IMR-90 (cell line): ENCODE measurements at places on chromosomes 11 and 22. TPM values are rescaled to one million over a fixed set of nuclear protein-coding genes. Genes with fewer than 3 reads are reported as not detected.

OLFML1 gene
- total RNA-seq = 0.18 and 0.28 TPM in 2 replicates

RPS3 gene
- 2,360 and 3,444 TPM in 2 replicates for total RNA-seq

SMIM38 gene
- total RNA-seq = under 0.01 and 0.28 TPM in 2 replicates

SCN3B gene
- under 0.01 TPM in 2 replicates for total RNA-seq

KRTAP5-7 gene
- not detected in 2 replicates for total RNA-seq

OR10A2 gene
- total RNA-seq = not detected in 2 replicates

CELSR1 gene
- total RNA-seq = 0.36 and 0.56 TPM in 2 replicates

TEX12 gene
- total RNA-seq = not detected in 2 replicates

TRIM51 gene
- total RNA-seq = not detected in 2 replicates

DNA sequence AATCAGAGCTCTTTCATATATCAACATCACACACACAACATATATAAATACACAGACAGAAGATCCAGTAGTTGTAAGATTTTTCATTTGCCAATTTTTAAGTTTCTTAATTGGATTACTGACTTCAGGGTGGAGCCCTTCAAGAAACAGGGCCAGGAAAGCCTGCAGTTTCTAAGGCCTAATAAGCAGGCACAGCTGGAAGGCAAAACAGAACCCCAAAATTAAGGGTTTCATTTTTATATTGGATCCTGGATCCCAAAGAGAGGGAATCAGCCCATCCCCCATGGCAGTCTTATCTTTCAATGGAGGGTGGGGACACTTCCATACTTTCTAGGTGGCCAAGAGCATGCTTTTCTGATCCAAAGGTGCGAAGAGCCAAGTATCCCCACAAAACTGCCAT is 4.7 kb upstream of the C1QTNF6 start:
- DNase-seq = no peak

- DNase-seq = no peak
Measured at GRCh38 chr11:102158164-102158735, 48.0 kb downstream of the YAP1 start.

DNA sequence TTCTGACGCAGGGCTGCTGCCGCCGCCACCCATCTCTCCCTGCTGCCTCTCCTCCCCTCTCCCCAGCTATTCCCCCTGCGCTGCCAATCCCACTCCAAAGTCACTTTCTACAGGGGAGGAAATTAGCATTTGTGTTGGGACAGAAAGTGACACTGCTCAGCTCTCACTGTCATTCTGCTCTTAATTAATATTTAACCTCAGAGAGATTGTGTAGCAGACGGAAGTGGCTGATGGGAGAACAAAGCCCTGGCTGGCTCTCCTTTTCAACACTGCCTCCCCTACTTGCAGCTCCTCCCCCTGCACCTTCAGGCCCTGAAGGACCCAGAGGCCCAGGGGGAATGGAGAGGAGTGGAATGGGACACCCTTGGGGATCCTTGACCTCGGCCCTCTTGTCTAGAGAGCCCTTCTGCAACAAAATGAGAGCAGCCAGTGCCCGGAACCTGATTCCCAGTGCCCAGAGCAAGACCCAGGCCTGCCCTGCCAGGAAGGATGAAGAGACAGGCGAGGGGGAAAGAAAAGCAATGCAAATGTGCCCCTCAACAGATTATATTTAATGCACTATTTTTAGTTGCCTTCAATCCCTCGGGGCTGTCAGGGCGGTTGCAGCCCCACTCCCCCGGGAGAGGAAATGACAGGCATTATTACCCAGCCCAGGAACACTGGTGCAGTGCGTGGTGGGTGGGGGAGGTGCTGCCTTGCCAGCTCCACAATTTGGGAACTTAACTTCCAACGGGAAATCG is 14.6 kb upstream of the NRGN start:
- no peak for DNase-seq

- peak; percentile 43 for DNase-seq
Measured at GRCh38 chr11:40314327-40314726, 1145.1 kb downstream of the LRRC4C start.

DNA sequence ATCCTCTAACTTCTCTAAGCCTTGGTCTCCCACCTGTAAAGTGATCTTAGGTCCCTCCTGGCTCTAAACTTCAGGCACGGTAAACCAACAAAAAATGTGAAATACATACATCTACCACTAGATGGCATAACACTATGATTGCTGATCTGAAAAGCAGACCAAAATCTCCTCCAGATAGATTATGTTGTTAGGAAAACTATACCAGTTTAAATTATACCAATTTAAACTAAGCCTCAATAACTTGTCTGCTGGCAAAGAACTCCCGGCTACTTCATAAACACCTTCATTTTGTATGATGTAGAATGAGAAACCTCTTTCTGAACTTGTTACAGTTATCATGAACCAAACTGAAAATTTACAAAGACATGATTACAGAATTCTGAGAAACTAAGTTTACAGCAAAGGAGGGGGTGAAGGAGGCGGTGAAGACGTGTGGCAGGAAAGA is 85.9 kb downstream of the SBF2 start:
- DNase-seq = peak; percentile 64

- no peak for DNase-seq
Measured at GRCh38 chr11:12091956-12092558, 18.3 kb upstream of the MICAL2 start.

DNA sequence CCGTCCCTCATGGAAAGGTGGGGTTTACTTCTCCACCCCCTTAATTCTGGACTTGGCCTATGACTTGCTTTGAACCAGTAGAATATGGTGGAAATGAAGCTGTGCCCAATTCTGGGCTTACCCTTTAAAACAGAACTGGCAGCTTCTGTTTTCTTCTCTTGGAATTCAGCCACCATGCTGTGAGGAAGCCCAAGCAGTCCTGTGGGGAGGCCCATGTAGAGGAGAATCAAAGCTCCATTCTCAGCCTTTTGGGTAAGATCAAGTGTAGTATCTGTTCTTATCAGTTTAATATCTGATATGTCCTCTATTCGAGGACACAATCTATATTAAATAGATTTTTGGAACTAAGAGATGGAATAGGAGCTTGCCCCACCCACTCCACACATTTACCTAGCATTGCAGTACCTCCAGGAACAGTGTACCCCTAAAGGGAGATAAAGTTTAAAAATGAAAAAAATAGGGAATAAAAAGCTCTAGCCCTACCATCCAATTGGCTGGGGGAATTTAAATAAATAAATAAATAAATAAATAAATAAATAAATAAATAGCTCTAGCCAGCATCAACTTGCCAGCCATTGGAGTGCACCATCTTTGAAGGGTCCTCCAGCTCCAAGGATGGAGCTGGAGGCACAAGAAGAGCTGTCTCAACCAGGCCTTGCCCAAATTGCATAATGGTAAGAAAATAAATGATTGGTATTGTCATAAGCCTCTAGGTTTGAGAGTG is 13.2 kb upstream of the SYVN1 start:
- no peak for DNase-seq

- DNase-seq = no peak
Measured at GRCh38 chr11:114522818-114523217, 36.9 kb downstream of the NXPE1 start.

- no peak for DNase-seq
Measured at GRCh38 chr11:113103932-113104690, 142.9 kb downstream of the NCAM1 start.

DNA sequence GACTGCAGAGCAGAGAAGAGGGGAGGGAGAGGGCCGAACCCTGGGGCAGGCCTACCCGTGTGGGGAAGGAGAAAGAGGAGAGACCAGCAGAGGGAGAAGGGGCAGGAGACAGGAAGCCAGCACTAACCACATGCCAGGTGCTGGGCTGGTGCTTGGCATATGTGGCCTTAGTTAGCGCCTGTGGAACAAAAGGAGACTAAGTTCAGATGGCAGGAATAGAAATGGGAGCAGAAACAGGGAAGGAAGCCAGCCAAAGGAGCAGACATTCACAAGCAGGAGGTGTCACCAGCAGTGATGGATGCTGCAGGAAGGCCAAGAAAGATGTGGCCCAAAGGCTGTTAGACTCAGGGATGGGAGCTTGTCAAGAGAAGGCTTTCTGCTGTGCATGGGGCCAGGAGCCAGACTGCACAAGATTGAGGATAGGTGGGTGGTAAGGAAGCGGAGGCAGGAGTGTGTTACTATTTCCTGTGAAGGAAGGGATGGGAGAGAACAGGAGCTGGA is 26.7 kb downstream of the TREH start:
- no peak for DNase-seq

- no peak for DNase-seq
Measured at GRCh38 chr22:47564651-47565434, 802.4 kb downstream of the TBC1D22A start.

GRCh38 chr22:37442537-37442936 is 15.3 kb upstream of the ELFN2 start:
- DNase-seq = peak; percentile 45

DNA sequence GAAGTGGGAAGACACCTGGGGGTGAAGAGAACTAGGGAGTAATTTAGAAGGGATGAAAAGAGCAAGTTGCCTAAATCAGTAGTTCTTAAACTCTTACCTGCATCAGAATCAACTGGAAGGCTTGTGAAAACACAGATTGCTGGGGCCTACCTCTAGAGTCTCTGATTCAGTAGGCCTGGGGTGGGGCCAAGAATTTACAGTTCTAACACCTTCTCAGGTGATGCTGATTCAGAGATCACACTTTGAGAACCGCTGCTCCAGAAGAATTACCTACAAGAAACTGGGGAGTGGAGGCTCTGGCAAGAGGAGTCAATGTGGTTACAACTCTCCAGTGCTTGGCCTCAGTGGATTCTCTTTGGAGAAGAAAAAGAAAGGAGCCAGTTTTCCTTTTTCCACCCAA is 128.7 kb downstream of the C11orf58 start:
- DNase-seq = no peak

DNA sequence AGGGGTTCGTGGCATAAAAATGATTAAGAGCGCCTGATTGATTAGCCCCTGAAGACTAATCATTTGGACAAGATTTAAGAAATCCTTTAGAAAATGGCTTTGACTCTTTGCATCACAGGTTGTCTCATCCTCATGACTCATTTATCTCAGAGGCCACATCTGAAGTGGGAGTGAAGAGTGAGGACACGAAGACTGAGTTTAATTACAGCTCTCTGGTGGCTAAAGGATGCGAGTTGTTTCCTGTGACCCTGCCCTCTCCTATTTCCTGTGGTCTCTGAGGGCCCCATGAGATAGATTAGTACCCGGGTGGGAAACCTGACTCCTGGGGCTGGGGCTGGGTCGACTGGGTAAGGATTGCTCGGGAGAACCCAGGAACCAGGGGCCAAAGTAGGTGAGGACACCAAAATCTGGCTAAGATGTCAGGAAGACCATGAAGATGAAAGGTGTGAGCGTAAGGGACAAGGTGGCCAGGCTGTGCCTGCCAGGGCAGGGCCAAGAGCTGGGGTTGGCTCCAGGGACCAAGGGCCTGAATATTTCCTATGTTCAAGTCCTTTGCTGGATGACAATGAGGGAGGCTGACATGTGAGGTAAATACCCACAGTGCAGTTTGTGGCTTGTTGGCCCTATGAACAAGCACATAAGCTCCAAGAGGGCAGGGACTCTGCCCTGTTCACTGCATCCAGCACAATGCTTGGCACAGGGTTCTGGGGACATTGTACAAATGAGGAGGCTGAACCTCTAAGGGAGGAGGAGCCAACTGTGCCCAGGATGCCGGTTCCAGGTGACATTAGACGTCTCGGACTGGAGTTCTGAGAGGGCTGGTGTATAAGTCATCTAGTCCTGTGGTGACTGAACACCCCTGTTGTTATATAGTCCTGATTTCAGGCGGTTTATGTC is 3.6 kb downstream of the OTOG start:
- DNase-seq = no peak

DNA sequence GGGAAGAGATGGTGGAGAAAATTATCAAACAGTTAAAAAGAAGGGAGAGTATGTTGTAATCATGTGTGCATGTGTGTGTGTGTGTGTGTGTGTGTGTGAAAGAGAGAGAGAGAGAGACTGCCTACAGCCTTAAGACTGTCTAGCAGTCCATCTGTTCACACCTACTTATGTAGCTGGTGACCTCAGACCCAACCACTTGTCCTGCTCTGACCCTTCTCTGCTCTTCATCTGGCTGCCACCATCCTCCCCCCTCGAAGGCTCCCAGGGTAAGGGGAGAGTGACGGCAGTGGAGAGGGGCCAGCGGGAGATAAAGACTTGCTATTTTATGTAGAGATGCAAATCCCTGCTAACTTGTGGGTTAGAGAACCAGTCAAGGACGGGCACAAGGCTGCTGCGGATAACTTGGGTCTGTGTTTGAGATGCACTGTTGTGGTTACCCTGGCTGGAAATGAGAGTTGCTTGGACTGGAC is 24.9 kb upstream of the GRAMD1B start:
- no peak for DNase-seq

GRCh38 chr22:19819911-19820879 is 34.5 kb downstream of the GNB1L start:
- no peak for DNase-seq
